ENCODE measurements at places on chromosomes 11 and 22.

GRCh38 chr11:110809417-110810199 lies 97.4 kb upstream of the ARHGAP20 start:
- no peak for DNase-seq

DNA sequence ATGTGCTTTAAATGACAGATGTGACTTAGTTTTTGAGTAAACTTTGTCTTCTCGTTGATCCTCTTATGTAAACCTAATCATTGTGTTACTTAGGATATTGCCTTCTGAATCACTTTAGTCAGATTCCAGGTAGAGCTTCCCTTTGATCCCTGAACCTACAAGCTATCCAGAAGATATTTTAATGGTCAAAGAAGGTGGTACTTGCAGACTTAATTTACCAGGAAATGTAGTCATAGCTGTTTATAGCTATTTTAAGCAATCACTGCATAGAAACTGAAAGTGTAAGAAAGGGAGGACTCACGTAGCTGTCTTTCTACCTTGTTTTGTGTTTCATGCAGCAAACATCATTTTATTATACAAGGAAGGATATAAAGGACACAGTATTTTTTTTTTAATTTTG lies 189.5 kb downstream of the DDX10 start:
- DNase-seq = no peak

GRCh38 chr11:2555336-2555735 lies 110.5 kb downstream of the KCNQ1 start:
- no peak for DNase-seq

- no peak for DNase-seq
Measured at GRCh38 chr11:71112990-71113389, 139.4 kb downstream of the SHANK2 start.

GRCh38 chr11:118897721-118898310 lies 14.1 kb downstream of the CXCR5 start:
- no peak for DNase-seq

- peak; percentile 57 for DNase-seq
Measured at GRCh38 chr11:45031912-45032519, 81.3 kb upstream of the TP53I11 start.

- no peak for DNase-seq
Measured at GRCh38 chr11:108115500-108116140, 5.7 kb upstream of the ACAT1 start.

GRCh38 chr11:95924414-95924760 lies 480 bp upstream of the MTMR2 start:
- no peak for DNase-seq

GRCh38 chr11:19970944-19971343 lies 189.3 kb downstream of the DBX1 start:
- DNase-seq = no peak

DNA sequence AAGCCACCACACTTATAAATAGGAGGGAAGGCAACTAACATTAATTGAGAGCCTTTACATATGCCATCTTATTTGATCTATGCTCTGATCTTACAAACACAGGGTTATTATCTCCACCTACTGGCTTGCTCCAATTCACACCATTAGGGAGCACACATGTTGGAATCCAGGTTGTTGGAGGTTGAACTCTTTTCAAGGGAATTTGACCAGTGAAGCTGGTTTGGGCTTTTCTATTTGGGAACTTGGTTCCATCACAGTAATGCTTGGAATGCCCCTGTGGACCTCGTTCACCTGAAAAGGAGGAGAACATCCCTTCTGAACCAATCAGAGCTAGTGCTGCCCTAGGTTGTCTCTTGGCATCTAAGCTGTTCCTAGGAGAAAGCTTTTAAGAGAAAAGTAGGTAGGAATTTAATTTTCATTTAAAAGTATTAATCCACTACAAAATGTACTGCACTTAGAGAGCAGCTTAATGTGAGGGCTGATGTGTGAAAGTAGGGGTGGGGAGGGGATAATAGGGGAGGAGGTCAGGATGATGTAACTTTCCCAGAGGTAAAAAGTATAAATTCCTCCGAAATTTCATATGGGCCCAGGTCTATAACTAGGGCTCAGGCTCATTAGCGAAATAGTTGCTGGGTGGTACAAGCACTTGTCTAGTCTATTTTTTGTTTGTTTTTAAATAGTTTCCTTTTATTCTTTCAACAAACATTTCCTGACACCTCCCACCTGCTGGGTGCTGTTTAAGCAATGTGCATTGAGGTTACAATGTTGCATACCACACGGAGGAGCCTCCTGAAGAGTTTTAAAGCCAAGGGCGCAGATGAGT lies 7.6 kb upstream of the MICAL2 start:
- DNase-seq = no peak

- DNase-seq = no peak
Measured at GRCh38 chr11:97895572-97895971, 1125.2 kb upstream of the CNTN5 start.

DNA sequence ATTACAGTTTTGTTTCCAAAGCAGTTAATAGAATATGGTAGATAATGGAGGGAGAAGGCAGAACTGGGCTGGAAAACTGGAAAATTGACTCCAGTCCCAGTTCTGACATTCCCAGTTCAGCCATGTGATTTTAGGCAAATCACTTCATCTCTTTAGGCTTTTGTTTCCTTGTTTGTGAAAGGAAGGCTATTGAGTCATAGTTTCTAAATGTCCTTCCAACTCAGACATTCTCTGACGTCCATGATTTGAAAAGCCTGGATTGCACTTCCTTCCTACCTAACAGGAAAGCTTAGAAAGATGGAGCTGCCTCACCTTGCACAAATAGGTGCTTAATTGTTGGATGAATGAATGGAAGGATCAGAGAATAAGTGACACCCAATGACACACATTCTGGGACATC lies 19.8 kb upstream of the GALNT18 start:
- DNase-seq = no peak

GRCh38 chr11:200224-201003 lies 6.8 kb downstream of the BET1L start:
- DNase-seq = no peak

Data from common myeloid progenitor, CD34-positive (primary cell).